GM12878 (cell line): ENCODE measurements at places on chromosomes 4 and X. TPM values are rescaled to one million over a fixed set of nuclear protein-coding genes. Genes with fewer than 3 reads are reported as not detected.

DNA sequence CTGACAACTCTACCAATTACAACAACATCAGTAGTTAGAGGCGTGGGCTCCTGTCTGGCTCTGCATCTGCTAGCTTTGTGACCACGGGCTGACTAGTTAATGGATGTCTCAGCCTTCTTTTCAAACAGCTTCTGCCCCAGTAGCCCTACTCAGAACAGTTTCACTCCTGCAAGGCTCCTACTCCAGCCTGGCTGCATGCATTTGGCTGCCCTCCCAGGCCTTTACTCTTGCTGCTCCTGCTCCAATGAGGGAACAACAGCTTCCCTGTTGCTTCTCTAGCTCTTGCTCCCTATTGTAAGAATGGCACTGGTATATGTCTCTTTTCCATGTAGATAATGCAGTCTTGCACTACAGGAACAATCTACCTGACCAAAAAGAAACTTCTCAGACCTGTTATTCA lies 93.3 kb downstream of the TTC29 start:
- H3K27me3 ChIP-seq, result no peaks in the 10 kb centered on the region; the same call in 1 of the 2 replicates
- no peaks in the 10 kb centered on the region for H3K4me1 ChIP-seq
- H3K4me3 ChIP-seq, result no peak overlapping the region
- no peak overlapping the region for H3K27ac ChIP-seq

DNA sequence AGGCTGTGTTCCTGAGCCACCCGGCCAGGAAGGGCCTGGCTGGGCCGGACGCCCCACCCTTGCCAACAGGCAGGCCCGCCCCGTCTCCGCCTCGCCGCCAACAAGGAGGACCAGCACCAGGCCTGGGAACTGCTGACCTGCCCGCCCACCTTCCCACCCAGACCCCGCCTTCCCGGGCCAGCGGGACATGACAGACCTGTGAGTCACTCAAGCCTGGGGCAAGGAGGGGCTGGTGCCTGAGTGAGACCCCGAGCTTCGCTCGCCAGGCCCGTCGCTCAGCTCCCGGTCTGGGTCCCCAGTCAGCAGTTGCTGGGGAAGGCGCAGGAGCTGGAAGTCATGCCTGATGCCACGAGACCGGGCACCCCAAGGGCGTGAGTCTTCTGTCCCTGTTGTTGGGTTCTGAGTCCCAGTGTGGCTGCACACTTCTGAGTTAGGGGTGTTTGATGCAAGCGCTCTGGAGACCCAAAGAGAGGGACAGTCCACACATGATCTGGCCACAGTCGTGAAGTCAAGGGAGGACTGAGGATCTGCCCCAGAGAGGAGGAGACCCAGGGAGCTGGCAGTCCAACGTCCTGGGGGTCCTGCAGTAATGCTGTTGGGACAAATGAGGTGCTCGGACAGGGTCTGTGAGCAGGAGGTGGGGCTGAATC lies at the start of gene DNASE1L1:
DNASE1L1 (minus strand) TSS at position 33 of the 650 bp plus-strand sequence. CDS start 3,686 bp downstream, outside the sequence.
- no peak for DNase-seq
- no peak within 1 kb of the TSS for H3K27ac ChIP-seq

GRCh38 chr4:15654593-15655222 lies 449 bp downstream of the FBXL5 start:
- DNase-seq, result no peak
- H3K36me3 ChIP-seq, result no peaks in the 10 kb centered on the region
- no peaks in the 10 kb centered on the region for H3K27me3 ChIP-seq

- H3K4me1 ChIP-seq, result peaks cover 21% of the 10 kb centered on the region
- H3K27ac ChIP-seq, result no peak overlapping the region
- H3K4me3 ChIP-seq, result no peak overlapping the region
- H3K27me3 ChIP-seq, result no peaks in the 10 kb centered on the region
- no peak for DNase-seq
Observed at GRCh38 chrX:154717824-154718223, 33.1 kb downstream of the GAB3 start.

DNA sequence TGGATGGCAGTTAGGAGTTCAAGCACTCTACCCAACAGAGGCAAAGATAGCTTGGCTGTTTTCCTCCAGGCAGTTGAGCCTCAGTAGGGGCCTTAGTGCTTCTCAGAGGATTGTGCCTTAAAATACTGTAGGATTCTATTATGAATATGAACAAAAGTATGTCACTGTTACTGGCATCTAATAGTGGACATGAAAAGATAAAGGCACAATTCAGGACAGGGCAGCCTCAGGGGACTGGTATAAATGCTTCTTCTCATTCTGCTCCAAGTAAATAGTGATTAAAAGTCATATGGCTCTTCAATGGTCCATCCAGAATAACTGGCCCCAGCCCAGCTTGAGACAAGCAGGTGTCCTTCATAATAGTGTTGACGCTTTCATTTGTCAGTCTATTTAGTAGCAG lies 17.7 kb downstream of the COL4A6 start:
- no peak for DNase-seq
- H3K4me3 ChIP-seq, result no peak overlapping the region
- no peaks in the 10 kb centered on the region for H3K36me3 ChIP-seq
- H3K27me3 ChIP-seq, result no peaks in the 10 kb centered on the region

DNA sequence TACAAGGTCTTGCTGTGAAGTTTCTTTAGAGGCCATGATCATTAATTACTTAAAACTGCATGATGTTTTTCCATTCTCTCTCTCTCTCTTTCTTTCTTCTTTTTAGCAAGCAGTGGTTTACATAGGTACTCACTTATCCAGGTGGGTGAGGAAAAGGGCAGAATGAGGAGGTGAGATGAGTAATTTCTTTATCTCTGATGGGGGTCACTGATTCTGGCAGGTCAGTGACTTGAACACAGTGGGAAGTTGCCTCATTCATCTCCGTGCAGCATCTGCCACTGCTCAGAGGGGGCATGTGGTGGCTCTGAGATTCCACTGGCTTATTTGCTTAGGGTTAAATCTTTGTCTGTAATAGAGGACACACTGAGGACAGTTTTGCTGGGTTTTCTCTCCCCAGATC lies 62.6 kb downstream of the FAM114A1 start:
- H3K4me1 ChIP-seq, result no peaks in the 10 kb centered on the region; the same call in 1 of the 2 replicates
- H3K27ac ChIP-seq, result no peak overlapping the region
- no peak overlapping the region for H3K4me3 ChIP-seq
- H3K27me3 ChIP-seq, result no peaks in the 10 kb centered on the region
- peaks cover 2% of the 10 kb centered on the region; the same call in 1 of the 2 replicates for H3K36me3 ChIP-seq

DNA sequence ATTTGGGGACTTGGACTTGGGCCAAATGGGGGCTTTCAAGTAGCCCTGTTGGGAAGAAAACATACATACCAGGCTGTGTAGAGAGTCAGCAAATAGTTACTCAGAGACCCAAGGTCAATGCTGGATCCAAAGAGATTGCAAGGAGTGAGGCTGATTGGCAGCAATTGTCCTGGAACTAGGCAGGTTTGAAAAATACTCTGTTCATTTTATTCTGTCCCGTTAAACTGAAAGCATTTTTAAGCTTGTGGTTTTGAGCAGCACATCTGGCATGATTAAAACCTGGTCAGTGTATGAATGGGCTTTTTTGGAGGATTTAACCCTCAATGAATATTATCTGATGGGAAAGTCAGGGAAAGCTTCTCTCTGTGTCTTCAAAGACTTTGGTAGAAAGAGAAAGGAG lies 294.3 kb upstream of the BOD1L1 start:
- H3K4me3 ChIP-seq, result no peak overlapping the region
- H3K4me1 ChIP-seq, result no peaks in the 10 kb centered on the region
- no peak overlapping the region for H3K27ac ChIP-seq
- DNase-seq, result no peak

GRCh38 chr4:77240469-77241066 lies 83.6 kb downstream of the CCNG2 start:
- no peak for DNase-seq
- H3K36me3 ChIP-seq, result no peaks in the 10 kb centered on the region
- H3K27me3 ChIP-seq, result no peaks in the 10 kb centered on the region; the same call in 1 of the 2 replicates
- H3K27ac ChIP-seq, result no peak overlapping the region
- no peak overlapping the region for H3K4me3 ChIP-seq

NXF2 gene
- not detected in 2 replicates for polyA plus RNA-seq

- H3K4me3 ChIP-seq, result peak overlapping the region; percentile 83
- no peaks in the 10 kb centered on the region for H3K36me3 ChIP-seq
- DNase-seq, result no peak
- H3K27ac ChIP-seq, result peak overlapping the region; percentile 87
- peaks cover 2% of the 10 kb centered on the region; the same call in 1 of the 2 replicates for H3K27me3 ChIP-seq
Observed at GRCh38 chr4:7044137-7044930, 1.2 kb downstream of the TADA2B start.

DNA sequence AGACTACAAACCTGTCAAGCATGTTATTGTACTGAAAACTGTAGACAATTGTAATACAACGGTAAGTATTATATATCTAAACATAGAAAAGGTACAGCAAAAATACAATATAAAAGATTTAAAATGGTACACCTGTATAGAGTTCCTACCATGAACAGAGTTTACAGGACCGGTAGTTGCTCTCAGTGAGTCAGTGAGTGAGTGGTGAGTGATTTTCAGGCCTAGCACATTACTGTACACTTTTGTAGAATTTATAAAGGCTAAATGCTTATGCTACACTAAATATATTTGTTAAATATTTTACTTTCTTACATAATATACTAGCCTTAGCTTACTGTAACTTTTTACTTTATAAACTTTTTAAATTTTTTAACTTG lies 37.4 kb downstream of the PDGFC start:
- H3K4me3 ChIP-seq, result no peak overlapping the region
- H3K27me3 ChIP-seq, result no peaks in the 10 kb centered on the region
- no peak overlapping the region for H3K27ac ChIP-seq
- H3K36me3 ChIP-seq, result no peaks in the 10 kb centered on the region
- DNase-seq, result no peak

DNA sequence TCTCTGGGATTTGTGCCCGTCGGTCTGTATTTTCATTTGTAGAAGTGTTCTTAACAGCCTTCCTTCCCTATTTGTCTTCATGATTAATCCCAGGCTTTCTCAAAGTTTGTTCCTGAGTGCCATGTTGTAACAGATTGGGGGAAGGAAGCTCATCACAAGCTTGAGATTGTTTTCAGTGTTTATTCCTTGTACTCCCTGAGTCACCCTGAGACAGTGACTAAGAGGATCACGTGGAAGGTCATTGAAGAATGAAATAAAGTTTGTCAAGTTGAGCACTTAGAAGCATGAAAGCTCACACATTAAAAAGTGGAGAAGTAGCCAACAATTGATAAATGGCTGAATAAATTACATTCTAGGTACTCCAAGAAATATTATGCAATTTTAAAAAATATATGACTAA lies 153.5 kb upstream of the FAM241A start:
- peak; percentile 13 for DNase-seq
- H3K4me1 ChIP-seq, result peaks cover 12% of the 10 kb centered on the region

DNA sequence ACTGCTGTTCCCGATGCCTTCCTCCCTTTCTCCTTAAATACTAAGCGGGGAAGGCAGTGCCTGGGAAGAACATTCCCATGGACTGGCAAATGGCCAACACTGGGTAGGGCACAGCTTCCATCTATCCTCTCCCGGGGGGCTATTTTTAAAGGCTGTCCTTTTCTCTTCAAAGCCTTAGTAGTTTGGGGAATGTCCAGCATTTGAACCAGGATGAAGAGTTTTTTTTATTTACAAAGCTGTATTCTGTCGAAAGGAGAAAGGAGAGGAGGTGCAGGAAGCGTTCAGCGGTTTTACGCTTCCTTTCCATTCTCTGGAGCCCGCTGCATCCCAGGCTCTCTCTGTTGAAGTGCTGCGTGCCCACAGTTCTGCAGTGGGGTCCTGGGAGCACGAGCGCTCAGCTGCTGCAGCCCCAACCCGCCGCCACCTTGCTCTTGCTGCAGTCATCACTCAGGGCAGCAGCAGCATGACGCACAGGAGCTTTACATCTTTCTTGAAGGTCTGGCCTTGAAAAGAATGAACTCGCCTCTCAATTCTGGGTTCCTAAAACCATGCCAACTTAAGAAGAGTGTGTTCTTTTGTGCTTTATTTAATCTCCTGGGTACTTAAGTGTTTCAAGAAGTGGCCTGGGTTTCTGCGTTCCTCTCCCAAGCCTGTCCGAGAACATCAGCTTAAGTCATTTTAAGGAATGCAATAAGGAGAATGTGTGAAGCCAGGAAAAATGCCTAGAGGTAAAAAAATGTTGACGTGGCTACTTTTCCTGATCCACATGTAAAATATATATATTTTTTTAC lies 427.2 kb downstream of the MAPK10 start:
- H3K4me3 ChIP-seq, result no peak overlapping the region
- no peak overlapping the region for H3K27ac ChIP-seq
- no peaks in the 10 kb centered on the region for H3K4me1 ChIP-seq
- H3K27me3 ChIP-seq, result no peaks in the 10 kb centered on the region
- no peak for DNase-seq

TBC1D9 gene
- 3.3 and 3.4 TPM in 2 replicates for polyA plus RNA-seq

GRCh38 chrX:153633048-153633447 lies 14.0 kb upstream of the DUSP9 start:
- no peaks in the 10 kb centered on the region for H3K4me1 ChIP-seq
- no peak overlapping the region for H3K4me3 ChIP-seq
- no peak for DNase-seq
- H3K27ac ChIP-seq, result no peak overlapping the region
- H3K27me3 ChIP-seq, result 0 out of 2 replicates have a peak, but pooled peaks cover 2% of the 10 kb centered on the region

GRCh38 chr4:14054391-14054790 lies 426.9 kb upstream of the BOD1L1 start:
- no peaks in the 10 kb centered on the region for H3K4me1 ChIP-seq
- H3K4me3 ChIP-seq, result no peak overlapping the region
- no peaks in the 10 kb centered on the region for H3K27me3 ChIP-seq
- no peak overlapping the region for H3K27ac ChIP-seq
- DNase-seq, result no peak
